ENCODE measurements at places on chromosomes 7 and 10.

DNA sequence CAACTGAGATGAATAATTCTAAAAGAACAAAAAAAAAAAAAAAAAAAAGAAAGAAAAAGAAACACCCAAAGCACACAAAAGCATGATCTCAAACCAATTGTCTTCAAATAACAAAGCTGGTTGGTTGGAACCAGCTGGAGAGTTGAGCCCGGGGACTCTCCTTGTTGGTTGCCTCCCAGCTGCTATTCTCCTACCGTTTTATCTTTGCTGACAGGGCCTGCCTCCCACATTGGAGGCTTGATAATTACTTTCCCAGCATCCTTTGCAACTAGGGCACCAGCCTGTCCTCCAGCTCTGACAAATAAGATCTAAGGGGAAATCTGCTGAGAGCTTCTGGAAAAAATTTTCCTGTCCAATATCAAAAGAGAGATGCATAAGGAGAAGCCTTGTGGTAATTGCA, 6.8 kb downstream of the PON1 start:
- no peak for DNase-seq

DNA sequence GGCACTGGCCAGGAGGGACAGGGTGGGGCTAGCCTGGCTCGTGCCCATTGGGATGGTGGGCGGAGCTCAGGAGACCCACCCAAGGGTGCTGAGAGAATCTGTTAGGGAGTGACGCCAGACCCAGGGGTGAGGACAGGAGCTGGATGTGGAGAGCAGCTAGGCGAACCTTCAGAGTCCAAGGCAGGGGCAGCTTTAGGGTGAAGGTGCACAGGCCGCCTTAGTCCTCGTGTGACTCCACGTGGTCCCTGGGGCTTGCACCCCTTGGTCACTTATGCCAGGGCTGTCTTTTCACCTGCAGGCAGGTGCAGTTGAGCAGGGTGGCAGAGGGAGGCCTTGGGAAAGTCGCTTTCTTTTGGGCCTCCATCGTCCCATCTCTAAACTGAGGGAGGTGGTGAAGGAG, 4.3 kb downstream of the RAMP3 start:
- no peak for DNase-seq

GRCh38 chr7:2962865-2963264, 80.8 kb downstream of the CARD11 start:
- no peak for DNase-seq

DNA sequence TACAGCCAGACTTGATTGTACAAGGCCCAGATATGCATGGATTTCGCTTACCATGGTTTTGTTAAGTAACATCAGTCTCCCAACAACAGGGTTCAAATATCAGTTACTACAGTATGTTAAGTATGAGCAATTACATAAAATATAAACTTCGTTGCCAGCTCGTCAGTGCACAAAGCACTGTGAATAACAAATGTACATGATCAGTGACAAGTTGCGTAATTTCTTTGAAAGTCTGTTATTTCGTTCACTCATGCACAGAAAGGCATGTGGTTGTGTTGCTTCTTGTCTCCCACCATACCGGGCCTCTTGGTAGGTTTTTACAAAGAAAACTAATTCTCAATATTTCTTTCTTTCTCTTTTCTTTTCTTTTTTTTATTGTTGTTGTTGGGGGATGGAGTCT, 12.5 kb upstream of the ZNF487 start:
- DNase-seq: no peak

DNA sequence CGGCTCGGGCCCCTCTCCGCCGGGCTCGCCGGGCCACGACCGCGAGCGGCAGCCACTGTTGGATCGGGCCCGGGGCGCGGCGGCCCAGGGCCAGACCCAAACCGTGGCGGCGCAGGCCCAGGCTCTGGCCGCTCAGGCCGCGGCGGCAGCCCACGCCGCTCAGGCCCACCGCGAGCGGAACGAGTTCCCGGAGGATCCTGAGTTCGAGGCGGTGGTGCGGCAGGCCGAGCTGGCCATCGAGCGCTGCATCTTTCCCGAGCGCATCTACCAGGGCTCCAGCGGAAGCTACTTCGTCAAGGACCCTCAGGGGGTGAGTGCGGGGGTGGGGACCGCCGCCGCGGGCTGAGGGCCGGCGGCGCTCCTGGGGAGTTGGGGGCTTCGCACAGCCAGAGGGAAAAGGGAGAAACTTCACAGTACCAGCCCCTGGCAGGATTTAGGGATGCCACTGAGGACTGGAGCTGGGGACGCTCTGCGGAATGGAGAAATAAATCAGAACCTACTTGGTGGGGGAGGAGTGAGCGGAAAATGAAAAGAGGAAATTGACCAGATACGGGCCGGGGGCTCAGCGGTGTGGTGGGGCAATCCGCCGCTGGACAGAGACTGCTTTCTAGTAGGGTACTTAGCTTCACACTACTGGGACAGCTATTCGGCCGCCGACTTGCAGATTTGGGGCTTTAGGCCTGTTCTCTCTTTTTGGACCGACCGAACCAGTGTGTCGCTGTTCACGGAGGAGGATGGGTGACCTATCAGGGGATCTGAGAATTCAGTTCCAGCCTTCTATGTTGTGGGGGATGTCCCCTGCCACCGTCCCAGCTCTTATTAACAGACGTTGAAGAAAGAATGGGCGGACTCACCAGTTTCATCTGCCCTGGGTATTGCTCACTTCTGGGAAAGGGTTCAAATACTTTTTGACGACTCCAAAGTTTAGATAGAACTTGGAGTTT, 669 bp downstream of the PI4K2A start:
- DNase-seq: no peak

DNA sequence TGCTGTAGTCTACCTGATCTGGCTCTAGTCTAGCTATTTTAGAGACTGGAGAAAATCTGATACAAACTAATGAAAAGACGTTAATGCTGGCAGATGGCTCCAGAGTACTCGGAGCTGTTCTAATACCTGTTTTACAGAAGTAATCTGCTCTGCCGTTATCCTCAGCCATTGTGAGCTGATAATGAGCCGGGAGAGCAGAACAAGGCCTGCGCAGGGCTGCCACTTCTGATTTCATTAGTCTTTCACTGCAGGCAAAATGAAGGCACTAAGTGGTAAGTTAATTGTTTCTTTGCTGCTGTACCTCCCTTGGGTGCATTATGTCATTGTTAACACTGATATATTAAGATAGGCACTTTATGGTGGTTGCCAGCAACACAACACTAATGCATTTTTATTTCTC, 456.4 kb upstream of the PFKP start:
- DNase-seq: no peak

DNA sequence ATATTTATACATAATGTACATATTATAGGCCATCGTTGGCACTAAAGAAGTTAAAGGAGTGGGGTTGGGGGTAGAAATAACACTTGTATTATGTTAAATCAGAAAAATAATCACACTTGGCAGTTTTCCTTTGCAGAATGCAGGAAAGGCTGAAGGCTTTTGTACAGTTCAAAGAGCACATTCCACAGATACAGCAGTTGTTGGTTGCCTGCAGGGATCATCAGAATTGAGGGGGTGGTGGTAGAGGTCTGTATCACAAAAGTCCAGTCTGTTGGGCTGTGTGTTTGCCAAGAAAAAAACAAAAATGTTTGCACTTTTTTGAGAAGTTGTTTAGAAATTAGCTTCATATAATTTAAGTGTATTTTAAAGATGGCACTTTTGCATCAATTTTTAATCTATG, 231.8 kb upstream of the FOXP2 start:
- no peak for DNase-seq

GRCh38 chr7:233249-234035, 41.1 kb downstream of the FAM20C start:
- no peak for DNase-seq

DNA sequence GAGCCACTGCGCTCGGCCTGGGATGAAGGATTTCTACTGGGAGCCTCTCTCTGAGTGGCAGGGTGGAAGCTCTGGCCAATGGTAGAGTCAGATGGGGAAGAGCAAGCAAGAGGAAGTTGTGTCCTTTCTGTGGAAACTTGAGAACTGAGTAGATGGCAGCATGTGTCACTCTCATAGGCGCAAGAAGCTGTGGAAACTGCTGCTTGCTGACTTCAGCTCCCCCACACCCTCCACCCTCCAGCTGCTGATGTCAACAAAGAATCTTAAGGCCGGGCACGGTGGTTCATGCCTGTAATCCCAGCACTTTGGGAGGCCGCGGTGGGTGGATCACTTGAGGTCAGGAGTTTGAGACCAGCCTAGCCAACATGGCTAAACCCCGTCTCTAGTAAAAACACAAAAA, 39.8 kb upstream of the SRGN start:
- DNase-seq: peak; percentile 49

DNA sequence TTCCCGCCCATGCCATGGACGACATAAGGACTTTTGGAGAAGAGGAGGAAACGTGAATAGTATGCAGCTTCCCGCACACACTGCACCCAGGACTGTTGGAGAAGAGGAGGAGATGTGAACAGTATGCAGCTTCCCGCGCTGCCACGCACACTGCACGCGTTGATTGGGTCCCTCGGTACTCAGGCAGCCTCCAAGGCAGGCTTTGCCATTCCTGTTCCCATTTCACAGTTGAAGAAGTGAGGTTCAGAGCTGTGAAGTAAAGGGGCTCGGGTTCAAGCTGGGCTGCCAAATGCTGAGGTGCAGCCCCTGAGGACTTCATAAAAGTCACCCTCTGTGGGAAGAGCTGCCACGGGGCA, 147.9 kb upstream of the FAM20C start:
- no peak for DNase-seq

DNA sequence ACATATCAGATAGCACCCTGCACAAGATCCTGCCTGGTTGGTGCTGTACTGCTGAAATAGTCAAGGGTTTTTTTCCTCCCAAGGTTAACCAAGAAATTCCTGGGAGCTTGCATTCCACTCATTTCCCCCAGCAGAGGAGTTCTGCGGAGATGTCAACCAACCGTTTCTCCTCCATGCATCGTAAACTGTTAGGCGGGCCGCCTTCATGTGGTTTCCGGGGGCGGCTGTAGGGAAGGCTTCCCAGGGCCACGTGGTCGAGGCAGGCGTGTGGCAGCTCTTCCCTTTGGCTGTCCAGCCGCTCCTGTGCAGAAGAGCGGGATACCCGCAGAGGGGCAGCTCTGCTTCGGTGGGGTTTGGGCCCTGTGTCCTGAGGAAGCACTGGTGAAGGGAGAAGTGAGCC, 113.7 kb downstream of the RGS10 start:
- DNase-seq: no peak

- no peak for DNase-seq
Measured at GRCh38 chr10:101451667-101452069, 97.7 kb downstream of the BTRC start.

GRCh38 chr10:70918851-70919530, 30.6 kb upstream of the PCBD1 start:
- no peak for DNase-seq

GRCh38 chr10:120891365-120891764, 40.2 kb downstream of the WDR11 start:
- no peak for DNase-seq

DNA sequence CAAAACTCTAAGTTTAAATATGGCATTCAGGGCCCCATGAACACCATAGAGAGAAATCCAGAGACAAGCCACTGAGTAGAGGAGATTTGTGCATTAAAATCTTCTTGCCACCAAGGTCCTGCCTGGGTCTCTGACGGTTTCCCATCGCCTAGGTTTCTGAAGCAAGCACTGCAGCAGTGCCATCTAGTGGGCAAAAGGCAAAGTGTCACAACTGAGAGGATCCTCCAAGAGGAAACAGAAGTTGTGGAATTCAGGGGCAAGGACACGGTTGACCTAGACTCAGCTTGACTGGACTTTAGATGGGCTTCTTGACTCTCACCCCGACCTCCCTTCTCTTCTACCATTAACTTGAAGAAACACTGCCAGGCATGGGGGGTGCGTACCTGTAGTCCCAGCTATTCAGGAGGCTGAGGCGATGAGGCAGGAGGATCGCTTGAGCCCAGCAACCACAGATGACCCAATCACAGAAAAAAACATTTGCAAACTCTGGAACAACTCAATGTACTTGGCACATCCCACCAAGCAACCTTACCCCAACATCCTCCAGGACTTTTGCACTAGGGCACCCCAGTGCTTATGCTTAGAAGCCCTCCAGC, 604.1 kb downstream of the GALNT17 start:
- peak; percentile 28 for DNase-seq

- no peak for DNase-seq
Measured at GRCh38 chr10:59376846-59377245, 14.5 kb upstream of the FAM13C start.

DNA sequence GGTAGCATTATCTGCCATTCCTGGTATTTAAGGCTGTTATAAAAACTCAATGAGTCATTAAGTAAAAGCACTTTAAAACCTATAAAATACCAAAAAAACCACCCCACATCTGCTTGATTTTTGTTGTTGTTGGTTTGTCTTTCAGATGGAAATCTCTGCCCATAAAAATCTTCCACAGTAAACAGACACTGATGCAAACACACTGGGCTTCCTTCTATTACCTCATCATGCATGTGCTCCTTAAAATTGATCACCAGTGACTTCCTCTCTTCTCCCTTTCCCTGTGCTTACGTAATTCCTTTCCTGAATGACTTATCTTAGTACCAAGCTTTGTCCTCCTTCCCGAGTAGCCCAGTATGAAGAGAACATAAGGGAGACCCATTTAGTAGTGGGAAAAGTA, 167.2 kb downstream of the EVX1 start:
- no peak for DNase-seq

DNA sequence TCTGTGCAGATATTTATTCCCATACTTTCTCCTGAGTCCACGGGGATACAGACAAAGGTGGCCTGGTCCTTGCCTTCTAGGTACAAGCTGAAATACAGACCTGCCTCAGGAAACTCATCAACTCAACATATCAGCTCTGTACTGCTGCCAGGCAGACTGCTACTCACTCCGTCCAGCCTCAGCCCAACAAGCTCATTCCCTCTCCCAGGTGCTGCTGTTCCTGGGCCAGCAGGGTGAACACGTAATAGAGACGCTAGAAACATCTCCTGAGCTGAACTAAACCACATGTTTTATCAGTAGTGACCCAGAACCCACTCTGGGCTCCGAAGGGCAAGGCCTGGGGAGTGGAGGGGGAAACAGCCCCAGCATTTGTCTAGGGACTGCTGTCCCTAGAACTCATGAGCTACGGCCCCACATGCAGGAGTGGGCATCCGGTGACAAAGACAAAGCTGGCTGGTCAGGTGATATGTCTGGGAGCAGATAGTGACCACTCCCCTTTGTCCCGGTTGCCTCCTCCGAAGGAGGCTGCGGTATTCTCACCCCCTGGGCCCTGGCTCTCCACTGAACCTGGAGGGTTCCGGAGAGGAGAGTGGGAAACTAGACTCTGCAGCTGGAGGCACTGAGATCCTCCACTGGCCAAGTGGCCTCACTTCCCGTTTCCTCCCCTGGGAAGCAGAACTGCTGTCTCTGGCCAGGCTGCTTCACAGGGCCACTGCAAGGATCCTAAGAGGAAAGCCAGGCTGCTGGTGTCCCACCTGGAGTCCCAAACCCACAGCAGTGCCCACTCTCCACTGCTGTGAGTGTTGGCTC, 116.1 kb downstream of the FAM53B start:
- DNase-seq: no peak

DNA sequence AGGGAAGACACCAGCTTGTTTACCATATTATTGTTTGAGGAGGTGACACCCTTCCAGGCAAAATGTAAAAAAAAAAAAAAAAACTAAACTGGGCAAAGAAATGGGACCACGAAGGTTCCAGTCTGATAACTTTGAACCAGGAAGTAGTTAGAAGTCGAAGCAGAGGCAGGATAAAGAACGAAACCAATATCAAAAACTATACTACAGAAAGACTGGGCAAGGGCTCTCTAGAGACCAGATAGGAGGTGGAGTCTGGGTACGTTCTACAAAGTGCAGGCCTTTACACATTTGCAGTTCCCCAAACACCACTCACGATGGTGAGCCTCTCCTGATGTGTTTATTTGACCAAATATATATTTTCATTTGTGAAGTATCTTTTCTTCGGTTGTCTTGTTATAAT, 125.7 kb upstream of the CDK1 start:
- DNase-seq: no peak

GRCh38 chr10:132590094-132590751, 52.6 kb downstream of the INPP5A start:
- DNase-seq: no peak
